ENCODE measurements at places on chromosomes 6 and 20.

- no peak for DNase-seq
Observed at GRCh38 chr6:6518631-6519427, 69.7 kb upstream of the LY86 start.

- DNase-seq: no peak
Observed at GRCh38 chr6:76681781-76682180, 609.3 kb upstream of the IMPG1 start.

GRCh38 chr20:56352345-56353055 lies 6.3 kb upstream of the FAM210B start:
- DNase-seq: no peak

GRCh38 chr20:3714092-3714491 lies 1.7 kb upstream of the SIGLEC1 start:
- no peak for DNase-seq

- DNase-seq: no peak
Observed at GRCh38 chr6:3384241-3385143, 72.4 kb downstream of the SLC22A23 start.

- no peak for DNase-seq
Observed at GRCh38 chr6:138450445-138450844, 46.4 kb downstream of the HEBP2 start.

DNA sequence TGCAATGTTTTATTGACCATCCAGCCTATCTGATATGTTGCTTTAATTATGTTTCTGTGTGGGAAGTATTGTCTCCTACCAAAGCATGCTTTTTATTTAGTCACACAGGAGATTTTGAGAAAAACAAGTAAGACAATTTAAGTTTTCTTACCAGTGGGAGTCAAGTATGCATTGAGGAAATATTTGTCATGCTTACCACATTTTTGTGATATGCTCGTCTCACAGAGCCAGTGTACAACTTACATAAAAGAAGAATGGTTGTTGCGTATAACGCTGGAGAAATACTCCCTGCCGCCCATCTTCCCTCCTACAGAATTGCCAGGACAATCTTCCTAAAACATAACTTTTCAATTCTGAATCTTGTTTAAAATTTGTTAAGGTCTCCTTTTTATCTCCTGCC lies 37.1 kb upstream of the FILIP1 start:
- DNase-seq: no peak

DNA sequence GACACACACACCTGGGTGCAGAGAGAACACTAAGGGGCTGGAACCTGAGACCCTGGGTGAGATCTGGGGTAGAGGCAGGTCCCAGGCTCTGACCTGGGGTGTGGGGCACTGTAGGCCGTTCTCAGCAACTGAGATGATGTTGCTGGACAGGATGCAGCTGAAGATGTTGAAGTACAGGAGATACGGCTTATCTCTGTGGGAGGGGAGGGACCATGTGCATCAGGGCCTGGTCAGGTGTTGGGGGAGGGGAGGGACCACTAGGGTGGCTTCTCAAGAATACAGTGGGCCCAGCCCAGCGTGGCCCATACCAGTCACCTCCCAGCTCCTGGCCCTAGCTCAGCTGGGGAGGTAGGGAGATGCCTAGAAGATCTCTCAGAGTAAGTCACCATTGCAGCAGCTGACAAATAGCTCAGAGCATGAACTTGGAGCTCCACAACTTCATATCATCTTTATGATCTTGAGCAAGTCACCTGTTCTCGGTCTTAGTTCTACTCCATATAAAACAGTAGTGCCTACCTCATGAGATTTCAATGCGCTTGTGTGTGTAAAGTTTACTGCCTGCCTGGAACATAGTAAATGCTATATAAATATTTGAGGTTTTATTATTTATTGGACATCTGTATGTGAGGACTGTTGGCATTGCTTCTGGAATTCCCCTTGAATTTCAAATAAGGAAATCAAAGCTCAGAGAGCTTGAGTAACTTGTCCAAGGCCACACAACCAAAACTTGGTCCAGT lies 3.8 kb downstream of the SLC44A4 start:
- DNase-seq: no peak

DNA sequence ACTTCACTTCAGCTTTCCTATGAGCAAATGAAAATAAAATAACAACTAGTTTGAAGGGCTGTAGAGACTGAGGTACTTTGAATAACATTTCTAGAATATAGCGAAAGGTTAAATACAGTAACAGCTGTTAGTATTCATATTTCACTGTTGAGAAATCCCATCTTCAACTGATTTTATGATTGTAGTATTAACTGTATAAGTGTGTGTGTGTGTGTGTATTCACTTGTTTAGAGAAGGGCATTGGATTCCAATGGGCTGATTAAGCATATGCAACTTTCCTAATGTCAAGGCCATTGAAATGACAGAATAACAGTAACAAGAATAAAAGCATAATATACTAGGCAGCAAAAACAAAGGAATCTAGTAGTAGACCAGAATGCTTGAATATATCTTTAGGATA lies 957.5 kb upstream of the EPHA7 start:
- no peak for DNase-seq

DNA sequence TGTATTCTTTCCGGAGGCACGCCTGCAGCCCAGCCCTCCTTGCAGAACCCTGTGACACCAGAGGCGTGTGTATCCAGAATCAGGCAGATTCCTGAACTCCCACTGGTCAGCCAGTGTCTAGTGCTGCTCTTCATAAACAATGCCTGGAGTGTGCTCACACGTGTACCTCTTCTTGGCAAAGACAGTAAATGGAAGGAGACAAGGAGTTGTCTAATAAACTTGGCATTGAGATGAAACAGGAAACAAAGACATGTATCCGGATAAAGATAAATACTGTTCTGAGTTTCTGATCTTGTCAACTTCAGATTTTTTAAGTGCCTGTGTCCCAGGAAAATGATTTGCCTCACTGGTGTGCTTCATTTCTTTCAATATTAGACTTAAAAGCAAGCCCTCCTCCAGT lies 1.7 kb downstream of the RPS6KA2 start:
- no peak for DNase-seq

GRCh38 chr6:161792851-161793493 lies 519.1 kb upstream of the AGPAT4 start:
- DNase-seq: no peak

- DNase-seq: no peak
Observed at GRCh38 chr6:79076160-79076559, 1.9 kb downstream of the PHIP start.

- no peak for DNase-seq
Observed at GRCh38 chr6:135382182-135382628, 115.3 kb downstream of the AHI1 start.

DNA sequence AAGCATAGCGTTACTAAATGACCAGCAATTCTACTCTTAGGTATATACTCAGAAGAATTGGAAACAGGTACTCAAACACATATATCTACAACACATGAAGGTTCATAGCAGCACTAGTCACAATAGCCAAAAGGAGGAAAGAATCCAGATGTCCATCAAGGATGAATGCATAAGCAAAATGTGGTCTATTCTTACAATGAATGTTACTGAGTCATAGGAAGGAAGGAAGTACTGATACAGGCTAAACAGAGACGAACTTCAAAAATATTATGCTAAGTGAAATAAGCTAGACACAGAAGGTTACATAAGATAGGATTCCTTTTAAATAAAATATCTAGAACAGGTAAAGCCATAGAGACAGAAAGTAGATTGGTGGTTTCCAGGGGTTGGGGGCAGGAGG lies 93.5 kb downstream of the MAP3K7 start:
- no peak for DNase-seq

GRCh38 chr6:147752689-147753403 lies 244.4 kb downstream of the SAMD5 start:
- no peak for DNase-seq

- no peak for DNase-seq
Observed at GRCh38 chr6:28082939-28083338, 2.6 kb downstream of the ZNF165 start.

DNA sequence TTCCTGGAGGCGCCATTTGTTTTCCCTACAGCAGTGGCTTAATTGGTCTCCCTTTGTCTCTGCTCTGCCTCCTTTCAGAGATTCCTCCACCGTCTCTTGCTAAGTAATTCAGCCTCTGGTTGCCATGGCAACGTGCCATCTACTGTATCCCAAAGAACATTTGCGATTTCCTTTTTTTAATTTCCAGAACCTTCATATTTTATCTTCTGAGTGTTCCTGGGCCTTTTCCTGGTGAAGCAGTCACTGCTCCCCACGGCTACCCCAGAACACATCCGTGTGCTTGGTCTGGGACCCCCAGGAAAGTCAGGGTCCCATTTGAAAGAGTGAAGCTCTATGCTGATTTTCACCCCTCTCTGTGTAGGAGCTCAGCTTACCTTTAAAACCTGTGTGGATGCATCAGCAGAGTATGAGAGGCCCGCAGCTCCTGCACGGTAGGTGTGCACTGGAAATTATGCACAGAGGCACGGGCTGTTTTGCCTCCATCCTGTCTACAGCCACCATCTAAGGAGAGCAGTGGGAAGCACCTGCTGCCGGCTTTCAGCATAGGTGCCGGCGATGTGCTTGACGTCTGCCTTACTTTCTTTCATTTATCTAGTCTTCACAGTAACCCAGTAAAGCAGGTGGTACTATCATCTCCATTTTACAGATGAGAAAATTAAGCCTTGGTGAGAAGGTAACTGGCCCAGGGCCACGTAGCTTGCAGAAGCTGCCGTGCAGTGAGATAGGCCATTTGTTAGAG lies 122.8 kb downstream of the SYCP2 start:
- no peak for DNase-seq

DNA sequence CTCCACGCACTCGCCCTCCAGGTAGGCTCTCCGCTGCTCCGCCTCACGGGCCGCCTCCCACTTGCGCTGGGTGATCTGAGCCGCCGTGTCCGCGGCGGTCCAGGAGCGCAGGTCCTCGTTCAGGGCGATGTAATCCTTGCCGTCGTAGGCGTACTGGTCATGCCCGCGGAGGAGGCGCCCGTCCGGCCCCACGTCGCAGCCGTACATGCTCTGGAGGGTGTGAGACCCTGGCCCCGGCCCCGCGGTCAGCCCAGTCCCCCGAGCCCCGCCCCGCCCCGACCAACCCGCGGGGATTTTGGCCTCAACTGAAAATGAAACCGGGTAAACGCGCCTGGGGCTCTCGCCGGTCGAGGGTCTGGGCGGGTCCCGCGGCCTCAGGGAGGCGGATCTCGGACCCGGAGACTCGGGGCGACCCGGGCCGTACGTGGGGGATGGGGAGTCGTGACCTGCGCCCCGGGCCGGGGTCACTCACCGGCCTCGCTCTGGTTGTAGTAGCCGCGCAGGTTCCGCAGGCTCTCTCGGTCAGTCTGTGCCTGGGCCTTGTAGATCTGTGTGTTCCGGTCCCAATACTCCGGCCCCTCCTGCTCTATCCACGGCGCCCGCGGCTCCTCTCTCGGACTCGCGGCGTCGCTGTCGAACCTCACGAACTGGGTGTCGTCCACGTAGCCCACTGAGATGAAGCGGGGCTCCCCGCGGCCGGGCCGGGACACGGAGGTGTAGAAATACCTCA lies 598 bp downstream of the HLA-B start:
- no peak for DNase-seq

- no peak for DNase-seq
Observed at GRCh38 chr6:50836231-50836630, 17.6 kb downstream of the TFAP2B start.

GRCh38 chr6:97437087-97437486 lies 154.1 kb upstream of the MMS22L start:
- no peak for DNase-seq

- no peak for DNase-seq
Observed at GRCh38 chr6:5704708-5705107, 302.0 kb downstream of the NRN1 start.

GRCh38 chr6:108120311-108120710 lies 45.5 kb upstream of the NR2E1 start:
- no peak for DNase-seq

DNA sequence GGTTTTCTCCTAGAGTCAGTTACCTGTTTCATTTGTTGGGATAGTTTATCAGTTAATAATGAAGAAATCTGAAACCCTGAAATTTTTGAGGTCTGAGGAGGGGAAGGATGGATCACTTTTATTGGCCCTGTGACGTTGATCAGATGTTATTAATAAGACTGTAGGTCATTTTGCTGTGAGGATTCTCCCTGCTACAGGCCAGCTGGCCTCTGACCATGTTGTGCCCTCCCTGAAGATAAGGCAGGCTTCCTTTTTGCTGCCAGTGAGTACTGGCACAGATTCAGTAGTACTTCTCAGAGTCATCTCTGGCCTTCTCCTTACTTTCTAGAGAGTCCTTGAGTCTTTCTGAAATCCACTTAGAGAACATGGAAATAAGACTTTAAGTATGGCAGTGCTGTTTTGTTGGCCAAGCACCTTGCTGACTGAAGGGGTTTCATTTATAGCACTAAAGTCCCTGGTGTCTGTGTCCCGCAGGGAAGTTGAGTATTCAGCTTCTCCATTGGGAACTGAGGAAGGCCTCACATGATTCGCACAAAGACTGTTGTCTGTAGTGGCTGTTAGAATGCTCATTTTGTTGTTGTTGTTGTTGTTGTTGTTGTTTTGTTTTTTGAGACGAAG lies 202.6 kb downstream of the DTNBP1 start:
- no peak for DNase-seq

- no peak for DNase-seq
Observed at GRCh38 chr6:81262656-81263055, 489.8 kb downstream of the TENT5A start.

DNA sequence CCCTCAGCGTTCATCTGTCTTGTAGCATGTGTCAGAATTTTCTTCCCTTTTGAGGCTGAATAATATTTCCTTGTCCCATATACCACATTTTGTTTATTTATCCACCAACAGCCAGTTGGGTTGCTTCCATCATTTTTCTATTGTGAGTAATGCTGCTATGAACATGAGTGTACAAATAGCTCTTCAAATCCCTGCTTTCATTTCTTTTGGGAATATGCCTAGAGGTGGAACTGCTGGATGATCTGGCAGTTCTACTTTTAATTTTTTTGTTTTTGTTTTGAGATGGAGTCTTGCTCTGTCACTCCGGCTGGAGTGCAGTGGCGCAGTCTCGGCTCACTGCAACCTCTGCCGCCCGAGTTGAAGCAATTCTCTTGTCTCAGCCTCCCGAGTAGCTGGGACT lies 64.7 kb downstream of the SASH1 start:
- DNase-seq: no peak

GRCh38 chr20:5220321-5221060 lies 93.7 kb downstream of the CDS2 start:
- DNase-seq: no peak

GRCh38 chr20:37947943-37948342 lies 45.0 kb downstream of the VSTM2L start:
- no peak for DNase-seq

DNA sequence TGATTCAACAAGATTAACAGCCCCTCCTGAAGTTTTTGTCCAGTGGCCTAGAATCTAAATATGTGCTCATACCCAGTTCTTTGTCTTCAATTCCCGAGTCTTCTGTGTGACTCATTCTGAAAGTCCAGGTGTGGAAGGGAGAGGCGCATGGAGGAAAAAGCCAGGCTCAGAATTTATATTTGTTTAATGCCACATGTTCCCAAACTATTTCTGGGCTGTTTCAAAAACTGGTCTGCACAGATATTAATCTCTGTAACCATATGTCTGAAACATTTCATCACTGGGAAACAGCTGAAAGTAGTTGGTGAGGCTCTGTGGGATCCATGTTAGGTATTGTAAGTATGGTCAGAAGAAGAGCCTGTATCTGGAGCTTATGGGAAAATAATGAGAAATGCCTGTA lies 266.0 kb downstream of the PAX1 start:
- DNase-seq: no peak

All from activated CD4-positive, alpha-beta T cell treated with anti-CD3 and anti-CD28 coated beads for 24 hours (primary cell).